ENCODE measurements at places on chromosomes 2 and 18.

DNA sequence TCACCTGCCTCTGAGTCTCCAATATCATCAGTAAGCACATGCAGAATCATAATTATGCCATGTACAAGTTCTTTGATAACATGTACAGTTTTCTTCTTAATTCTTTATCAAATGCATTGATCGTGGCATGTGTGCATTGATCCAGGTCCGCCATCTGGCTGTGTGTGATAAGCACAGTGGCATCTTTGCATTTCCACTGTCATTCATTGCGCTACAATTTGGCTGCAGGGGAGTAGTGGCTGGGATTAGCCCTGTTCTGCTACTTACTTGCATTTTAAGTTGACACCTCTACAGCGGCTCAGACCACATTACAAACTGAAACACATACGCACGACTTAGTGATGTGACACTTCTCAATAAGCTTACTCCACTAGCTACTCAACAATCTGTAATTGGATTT lies 83.6 kb upstream of the OTX1 start:
- no peak for DNase-seq

- peak; percentile 43 for DNase-seq
These were observed 714 bp downstream of the ASXL3 start for GRCh38 chr18:33578518-33579348.

- DNase-seq, result no peak
These were observed 173.3 kb downstream of the OSR1 start for GRCh38 chr2:19185086-19185485.

DNA sequence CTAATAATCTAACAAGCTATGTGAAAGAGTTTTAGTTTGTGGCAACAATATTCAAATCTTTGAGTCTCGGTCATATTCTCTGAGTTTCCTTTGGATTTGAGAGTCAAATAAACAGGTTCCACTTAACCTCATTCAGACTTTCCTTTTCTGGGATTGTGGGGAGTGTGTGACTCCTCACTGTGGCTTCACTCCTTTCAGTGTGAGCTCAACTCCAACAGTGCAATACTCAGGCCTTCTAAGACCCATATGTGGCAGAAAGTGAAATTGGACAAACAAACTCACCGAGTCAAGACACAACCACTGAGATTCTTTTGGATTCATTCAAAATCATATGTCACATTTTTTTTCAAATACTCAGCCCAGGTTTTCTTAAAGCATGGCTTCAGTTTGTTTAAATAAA lies 25.4 kb downstream of the SLC9A4 start:
- no peak for DNase-seq

DNA sequence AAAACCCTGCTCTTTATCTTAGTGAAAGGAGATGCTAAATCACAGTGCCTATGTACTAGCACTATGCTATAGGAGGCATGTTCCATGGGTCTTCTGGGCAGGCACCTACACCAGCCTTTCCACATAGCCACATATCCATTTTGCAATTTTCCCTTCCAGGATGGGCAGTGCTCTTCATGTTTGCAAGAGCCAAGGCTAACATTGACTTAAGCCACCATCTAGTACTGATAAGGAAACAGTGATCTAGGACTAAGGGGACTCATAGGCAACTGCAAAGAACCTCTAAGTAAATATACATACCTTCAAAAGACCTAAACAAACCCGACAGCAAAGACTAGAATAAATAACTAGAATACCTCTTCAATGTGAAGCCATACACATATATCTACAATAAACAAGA lies 919.7 kb upstream of the GYPC start:
- DNase-seq, result no peak

- no peak for DNase-seq
These were observed 90.5 kb downstream of the PMS1 start for GRCh38 chr2:189874586-189875320.

DNA sequence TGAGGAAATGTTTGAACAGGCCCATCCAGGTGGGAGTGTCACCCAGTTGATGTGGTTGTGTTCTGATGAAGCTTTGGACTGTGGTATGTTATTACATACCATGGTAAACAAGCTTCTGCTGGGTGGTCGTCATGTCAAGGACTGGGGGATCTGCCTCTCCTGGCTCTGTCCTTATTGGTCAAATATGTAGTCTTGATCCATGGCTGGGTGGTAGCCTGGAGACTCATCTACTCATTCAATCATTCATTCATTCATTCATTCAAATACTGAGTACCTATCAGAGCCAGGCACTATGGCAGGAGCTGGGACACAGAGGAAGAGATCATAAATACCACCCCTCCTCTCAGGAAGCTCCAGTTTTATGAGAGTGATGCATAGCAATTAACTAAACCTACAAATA lies 60.8 kb downstream of the TACR1 start:
- DNase-seq, result no peak

DNA sequence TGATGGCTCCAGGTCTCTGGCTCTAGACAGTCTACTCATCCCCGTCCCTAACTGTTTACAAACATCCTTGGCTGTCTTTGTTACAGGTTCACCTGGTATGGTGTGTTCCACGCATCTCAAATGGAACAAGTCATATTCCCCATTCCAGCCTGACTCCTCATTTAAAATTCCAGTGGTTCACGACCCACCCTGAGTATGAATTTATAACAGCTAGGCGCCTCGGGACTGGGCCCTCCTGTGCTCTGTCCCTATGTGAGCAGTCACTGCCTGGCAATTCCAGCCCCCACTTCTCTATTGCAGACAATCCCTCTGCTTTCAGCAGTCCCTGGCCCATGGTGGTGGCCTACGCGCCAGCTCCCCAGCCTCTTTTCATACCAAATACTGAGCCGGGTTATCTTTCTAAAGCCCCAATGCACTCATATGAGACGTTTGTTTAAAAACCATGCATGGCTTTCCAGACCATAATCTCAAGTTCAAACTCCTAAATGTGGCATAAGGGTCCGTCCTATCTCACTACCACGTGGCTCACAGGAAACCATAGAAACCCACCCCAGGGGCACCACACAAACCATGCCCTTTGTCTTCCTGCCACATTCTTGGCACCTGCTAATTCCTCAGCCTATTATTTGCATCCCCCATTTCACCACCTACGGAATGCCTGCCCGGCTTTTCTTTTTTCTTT lies 1.6 kb downstream of the SERPINB8 start:
- DNase-seq, result no peak
